G401 (cell line): ENCODE measurements at places on chromosomes 1 and 21. TPM values are rescaled to one million over a fixed set of nuclear protein-coding genes. Genes with fewer than 3 reads are reported as not detected.

The FAM3B gene
- not detected in 2 replicates for total RNA-seq

The ATP6V1G3 gene
- total RNA-seq, result not detected in 2 replicates

The AGMAT gene
- 2.0 and 2.6 TPM in 2 replicates for total RNA-seq

The IFFO2 gene
- 12.7 and 15.7 TPM in 2 replicates for total RNA-seq

The TRIM67 gene
- not detected in 2 replicates for total RNA-seq

The SHISA4 gene
- total RNA-seq, result 0.31 and 4.2 TPM in 2 replicates

DNA sequence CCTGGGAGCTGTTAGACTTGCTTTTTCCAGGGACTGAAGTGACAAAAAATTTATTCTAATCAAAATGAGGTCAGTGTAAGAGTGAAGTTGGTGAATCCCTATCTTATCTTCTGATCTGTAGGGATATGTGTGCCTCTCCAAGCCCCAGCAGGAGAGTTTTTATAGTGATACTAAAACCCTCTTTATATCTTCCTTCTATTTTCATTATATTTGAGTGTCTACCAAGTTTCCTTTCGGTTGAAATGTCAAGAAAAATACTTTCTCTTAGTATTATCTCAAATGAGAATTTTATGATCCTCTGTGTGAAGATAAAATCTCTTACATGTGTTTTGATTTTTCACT is 18.9 kb downstream of the C1orf21 start:
- no peak for DNase-seq

DNA sequence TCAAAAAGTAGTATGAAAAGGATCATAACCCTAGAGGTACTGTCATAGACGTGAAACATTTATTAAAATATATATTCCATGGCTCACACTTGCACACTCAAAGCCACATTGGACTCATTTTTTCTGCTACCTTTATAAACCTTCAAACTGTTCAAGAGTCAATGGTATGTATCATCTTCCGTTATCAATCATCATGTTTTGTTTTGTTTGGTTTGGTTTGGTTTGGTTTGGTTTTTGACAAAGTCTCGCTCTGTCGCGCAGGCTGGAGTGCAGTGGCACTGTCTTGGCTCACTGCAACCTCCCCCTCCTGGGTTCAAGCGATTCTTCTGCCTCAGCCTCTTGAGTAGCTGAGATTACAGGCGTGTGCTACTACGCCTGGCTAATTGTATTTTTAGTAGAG is 1.8 kb downstream of the IFNAR2 start:
- no peak for DNase-seq

GRCh38 chr1:79638382-79638781 is 631.9 kb upstream of the ADGRL4 start:
- DNase-seq, result no peak

- DNase-seq, result no peak
Observed at GRCh38 chr1:147214325-147214724, 10.8 kb downstream of the FMO5 start.

DNA sequence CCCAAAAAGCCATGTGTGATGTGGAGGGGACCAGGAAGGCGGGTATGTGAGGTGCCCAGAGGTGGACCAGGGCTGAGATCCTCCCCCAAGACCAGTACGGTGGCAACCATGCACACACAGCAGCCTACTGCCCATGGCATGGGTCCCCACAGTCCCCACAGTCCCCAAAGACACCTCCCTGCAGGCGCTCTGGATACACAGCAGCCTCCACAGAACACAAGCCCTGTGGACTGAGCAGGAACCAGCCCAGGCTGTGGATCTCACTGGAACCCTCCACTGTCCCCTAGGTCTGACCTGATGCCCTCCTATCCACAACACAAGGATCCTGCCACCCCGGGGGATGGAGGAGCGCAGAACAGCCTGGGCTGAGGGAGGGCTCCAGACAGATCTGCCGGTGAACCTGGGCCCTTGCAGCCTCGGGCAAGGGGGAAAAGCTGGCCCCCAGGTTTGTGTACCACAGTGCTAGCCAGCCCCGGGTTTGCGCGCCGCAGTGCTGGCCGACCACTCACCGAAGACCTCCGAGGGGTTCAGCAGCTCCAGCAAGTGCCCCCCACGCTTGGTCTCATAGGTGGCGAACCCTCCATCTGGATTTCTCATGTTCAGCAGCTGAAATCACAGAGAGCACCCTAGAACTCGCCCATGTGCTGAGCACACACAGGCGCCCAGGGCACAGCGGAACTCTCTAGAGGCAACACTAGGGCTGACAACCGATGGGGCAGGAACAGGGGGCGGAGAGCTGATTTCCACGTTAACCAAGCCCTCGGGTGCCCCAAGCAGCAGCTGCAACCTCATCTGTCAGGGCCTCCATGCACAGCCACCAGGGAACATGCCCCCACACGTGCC is 22.1 kb upstream of the SPATC1L start:
- no peak for DNase-seq

GRCh38 chr1:21251773-21252471 is 38.3 kb downstream of the ECE1 start:
- no peak for DNase-seq

DNA sequence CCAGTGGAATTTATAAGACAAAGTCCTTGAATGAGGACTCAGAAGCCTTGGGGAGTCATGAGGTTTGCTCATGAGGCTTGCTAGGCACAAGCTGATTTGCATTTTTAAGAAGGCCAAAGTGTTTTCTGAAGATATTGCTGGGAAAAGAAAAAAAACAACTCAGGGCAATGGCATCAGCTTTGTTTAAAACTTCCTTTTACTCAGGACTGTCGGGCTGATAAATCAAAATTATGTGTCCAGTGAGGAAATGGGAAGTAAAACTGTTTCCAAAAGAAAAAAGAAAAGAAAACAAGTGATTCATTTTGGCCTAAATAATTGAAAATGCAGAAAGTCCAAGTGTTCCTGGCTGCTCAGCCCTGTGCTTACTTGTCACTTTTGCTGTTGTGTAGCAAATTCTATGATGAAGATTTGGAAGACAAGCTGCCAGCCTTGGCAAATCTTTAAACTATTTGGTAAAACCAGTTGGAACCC is 282.4 kb downstream of the HLX start:
- no peak for DNase-seq

DNA sequence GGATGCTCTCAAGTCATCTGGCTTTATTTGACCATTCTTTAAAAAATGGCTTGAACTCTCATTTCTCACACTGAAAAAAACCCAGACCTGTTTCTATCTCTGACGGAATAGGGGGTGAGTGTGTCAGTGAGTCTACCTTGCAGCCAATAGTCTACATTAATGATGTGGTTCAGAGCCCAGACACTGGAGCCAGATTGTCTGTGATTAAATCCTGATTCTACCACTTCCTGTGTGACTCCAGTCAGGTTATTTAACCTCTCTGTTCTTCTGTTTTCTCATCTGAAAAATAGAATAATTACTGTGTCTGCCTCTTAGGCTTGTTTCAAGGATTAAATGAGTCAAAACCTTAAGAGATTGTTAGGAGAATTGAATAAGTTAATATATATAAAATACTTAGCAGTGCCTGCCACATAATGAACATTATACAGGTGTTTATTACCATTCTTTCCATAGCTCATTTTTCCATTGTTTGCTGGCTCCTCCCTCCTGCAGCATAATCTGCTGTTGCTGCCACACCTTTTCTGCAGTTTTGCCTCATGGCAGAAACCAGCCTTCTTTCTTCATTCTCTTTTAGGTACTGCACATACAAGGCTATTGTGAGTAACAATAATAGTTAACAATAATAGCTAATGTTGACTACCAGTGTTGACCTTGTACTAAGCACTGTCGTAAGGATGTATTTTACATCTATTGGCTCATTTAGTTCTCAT is 157.6 kb upstream of the IVNS1ABP start:
- no peak for DNase-seq

- no peak for DNase-seq
Observed at GRCh38 chr1:196544617-196545016, 63.6 kb downstream of the KCNT2 start.

GRCh38 chr1:167152192-167152876 is 58.5 kb downstream of the STYXL2 start:
- no peak for DNase-seq

GRCh38 chr1:207022996-207023679 is 9.4 kb downstream of the C1orf116 start:
- no peak for DNase-seq

DNA sequence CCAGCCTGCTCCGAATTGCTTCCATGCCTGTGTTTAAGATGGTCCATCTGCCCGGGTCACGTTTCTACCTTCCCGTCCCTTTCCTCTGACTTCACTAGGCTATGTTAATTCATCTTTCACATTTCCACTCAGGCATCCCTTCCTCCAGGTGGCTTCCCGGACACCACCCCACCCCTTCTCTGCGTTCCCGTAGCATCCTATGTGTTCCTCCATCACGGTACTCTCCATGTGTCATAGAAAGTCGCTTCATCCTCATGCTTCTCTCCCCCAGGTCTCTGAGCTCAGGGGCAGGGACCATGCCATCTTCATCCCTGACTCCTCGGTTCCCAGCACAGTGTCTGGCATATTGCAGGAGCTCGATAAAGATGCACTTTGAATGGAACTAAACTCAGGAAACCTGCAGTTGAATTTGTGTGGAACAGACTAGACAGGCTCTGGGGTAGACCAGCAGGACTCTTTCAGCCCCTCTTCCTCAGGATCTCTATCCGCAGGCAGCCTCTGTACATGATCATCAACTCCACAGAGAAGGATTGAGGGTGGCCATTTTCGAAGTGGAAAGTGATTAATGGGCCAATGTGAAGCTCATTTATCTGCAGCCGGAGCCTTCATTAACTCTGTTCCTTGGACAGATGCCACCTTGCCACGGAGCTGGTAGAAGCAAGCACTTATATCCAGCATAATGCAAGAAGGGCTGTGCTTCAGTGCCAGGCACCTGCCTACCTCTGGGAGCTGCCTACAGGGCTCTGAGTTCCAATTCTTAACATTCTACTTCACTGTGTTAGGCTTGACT is 9.1 kb downstream of the C1orf226 start:
- DNase-seq, result no peak

- DNase-seq, result no peak
Observed at GRCh38 chr21:18460979-18461378, 57.4 kb upstream of the TMPRSS15 start.

- DNase-seq, result no peak
Observed at GRCh38 chr1:41902159-41902577, 16.6 kb downstream of the HIVEP3 start.

GRCh38 chr1:21910558-21911204 is 26.4 kb downstream of the HSPG2 start:
- no peak for DNase-seq

DNA sequence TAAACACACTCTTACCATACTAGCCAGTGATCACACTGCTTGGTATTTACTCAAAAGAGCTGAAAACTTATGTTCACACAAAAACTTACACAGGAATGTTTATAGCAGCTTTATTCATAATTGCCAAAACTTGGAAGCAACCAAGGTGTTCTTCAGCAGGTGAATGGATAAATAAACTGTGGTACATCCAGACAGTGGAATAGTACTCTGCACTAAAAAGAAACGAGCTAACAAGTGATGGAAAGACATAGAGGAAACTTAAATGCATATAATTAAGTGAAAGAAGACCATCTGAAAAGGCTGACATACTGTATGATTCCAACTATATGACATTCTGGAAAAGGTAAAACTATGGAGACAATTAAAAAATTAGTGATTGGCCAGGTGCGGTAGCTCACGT is 20.7 kb upstream of the PDIK1L start:
- no peak for DNase-seq

GRCh38 chr1:14522926-14523241 is 75.6 kb upstream of the KAZN start:
- no peak for DNase-seq

DNA sequence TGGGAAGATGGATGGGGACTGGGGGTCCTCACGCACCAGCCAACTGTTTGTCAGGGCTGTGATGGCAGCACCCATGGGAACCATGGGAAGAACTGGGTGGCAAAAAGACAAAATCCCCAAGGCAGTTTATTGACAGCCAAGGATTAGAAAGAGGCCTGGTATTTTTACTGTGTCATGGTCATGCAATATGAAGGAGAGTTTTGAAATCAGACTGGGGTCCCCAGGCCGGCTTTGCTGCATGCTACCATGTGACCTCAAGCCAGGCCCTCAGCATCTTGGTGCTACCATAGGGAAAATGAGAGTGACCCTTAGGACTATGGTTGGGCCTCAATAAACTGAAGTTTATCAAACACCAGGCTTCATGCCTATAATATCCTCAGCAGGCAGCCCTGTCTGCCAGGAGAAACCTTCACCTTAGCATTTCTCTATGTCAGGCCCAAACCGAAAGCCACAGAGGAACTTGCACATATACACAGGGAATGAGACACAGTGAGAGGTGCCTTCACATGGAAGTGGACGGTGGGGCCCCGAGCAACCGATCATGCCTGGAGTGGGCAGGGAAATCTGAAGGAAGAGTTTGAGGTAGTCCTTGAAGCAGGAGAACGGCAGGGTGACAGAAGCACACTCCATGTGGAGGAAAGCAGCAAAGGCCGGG is 203.2 kb downstream of the HIVEP3 start:
- DNase-seq, result no peak

DNA sequence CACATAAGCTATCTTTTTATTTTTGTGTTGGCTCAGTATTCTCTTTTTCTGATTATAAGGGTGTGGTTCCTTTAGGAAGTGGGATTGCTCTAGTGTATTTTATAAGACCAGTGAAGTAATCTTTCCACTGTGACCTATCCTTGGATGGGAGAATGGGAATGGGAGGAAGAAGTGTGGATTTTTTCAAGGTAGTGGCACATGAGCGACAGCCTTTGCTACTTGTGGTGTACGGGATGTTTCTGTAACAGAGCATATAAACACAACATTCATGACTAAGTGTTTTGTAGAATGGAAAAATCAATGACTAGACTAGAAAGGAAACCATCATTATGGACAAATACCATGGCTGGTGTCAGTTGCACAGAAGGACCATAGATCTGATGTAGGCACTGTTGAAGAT is 209.6 kb downstream of the GIPC2 start:
- no peak for DNase-seq

DNA sequence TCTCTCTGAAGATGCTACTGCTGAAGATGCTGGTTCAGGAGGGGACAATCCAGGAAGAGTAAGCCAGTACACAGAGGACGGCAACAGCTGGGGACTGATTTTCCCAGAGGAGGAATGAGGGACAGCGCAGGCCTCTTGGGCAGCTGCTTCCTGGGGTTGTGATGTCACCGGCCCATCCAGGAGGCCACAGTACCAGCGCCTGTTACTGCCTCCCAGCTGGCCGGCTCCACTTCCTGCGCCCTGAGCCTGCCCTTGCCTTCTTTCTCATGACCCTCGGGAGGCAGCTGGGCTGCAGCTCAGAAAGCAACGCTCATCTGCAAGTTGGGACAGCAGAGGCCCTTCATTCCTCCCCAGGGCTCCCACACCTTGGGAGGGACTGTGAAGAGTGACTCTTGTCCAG is 21.9 kb upstream of the ID3 start:
- no peak for DNase-seq
